MG63 (cell line): ENCODE measurements at places on chromosomes 5 and 9. TPM values are rescaled to one million over a fixed set of nuclear protein-coding genes. Genes with fewer than 3 reads are reported as not detected.

PAXX gene
- 27.5 and 63.0 TPM in 2 replicates for total RNA-seq

LCN15 gene
- not detected in 2 replicates for total RNA-seq

DNA sequence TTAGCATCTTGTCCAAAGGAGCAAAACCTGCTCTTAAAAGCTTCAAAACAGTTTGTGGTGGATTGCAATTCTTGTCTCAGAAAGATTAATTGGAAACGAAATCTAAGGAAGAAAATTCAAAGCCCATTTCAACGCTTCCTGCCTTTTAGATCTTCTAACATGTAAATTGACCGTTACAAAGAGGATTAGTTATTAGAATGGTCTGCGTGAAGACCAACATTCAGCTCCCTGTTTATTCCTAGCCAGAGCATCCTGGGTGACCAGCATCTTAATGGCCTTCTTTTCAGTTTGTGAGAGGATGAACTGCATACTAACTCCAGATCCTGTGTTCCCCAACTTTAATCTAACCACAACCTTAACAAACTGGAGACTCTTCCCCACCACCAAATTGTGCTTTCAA, 109.9 kb upstream of the SLC1A3 start:
- no peak for DNase-seq

- DNase-seq: no peak
These were observed 11.6 kb upstream of the KIF27 start for GRCh38 chr9:83932851-83933250.

SETD9 gene
- 16.0 and 22.5 TPM in 2 replicates for total RNA-seq

PCDHGA3 gene
- not detected in 2 replicates for total RNA-seq

DNA sequence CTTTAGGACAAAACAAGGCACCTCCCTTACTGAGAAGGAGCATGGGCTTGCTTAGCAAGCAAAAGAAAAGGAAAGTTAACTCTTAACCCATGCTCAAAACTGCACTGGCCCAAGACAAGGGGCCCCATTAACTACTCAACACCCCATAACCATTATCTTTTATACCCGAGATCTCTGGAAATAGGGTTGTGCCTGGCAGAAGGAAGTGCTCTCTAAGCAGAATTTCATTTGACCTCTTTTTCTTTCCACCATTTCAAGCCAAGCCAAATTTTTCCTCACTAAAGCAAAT, 167.2 kb downstream of the RASEF start:
- DNase-seq: no peak

- no peak for DNase-seq
These were observed 13.6 kb downstream of the NAIF1 start for GRCh38 chr9:128053560-128053959.

- no peak for DNase-seq
These were observed 29.5 kb upstream of the ADRB2 start for GRCh38 chr5:148796936-148797335.

DNA sequence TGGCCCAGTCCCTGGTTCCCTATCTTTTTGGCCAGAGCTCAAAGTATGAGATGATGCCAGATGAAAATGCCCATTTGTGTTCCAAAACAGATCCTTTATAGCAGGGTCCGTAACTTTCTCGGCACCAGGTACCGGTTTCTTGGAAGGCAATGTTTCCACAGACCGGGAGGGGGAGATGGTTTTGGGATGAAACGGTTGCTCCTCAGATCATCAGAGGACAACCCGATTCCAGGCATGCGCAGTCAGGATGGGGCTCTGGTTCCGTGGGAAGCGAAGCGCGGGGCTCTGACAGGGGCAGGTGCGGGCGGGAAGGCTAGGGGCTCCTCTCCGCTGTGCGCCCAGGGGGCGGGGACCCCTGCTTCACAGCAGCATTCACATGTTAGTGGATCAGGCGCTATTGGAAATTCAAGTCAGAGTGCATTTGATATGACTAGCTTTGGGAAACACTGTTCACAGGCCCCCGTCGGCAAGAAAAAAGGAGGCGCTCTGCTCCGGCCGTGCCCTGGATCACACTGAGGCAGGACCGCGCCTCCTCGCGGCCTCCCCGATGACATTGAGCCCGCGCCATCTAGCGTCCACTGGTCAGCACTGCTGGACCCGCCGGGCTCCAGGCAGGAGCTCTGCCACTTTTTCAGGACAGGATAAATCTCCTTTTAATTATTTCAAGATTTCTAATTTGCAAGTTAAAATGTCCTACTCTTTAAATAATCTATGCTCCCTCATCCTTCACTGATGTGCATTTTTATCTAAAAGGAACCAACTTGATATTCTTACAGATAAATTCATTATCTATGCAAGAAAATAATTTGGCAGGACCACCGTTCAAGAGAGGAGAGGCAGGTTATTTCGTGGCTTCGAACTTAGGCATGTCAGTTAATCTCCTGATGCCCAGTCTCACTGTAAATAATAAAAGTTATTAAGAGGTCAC, 190.0 kb downstream of the FANCC start:
- peak; percentile 45 for DNase-seq

- no peak for DNase-seq
These were observed 78.7 kb downstream of the ACTL7B start for GRCh38 chr9:108776920-108777639.

DNA sequence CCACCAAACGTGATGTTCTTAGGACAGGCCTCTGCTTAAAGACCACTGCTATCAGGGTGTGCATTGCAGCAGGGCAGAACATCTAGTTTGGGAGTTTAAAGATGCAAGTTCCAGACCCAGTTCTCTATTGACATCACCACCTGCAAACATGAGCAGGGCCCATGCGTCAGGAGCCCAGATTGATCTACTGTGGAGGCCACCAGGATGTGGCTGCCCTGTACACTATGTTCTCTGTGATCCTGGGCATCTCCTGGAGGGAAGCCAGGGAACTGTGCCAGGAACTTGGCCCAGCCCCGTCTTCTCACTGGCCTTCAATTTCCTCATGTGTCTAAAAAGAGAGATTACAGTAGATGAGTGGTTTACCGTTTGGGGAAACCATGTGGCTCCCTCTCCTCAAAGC, 87.1 kb downstream of the PDE6A start:
- peak; percentile 61 for DNase-seq

LCN9 gene
- not detected in 2 replicates for total RNA-seq

DNA sequence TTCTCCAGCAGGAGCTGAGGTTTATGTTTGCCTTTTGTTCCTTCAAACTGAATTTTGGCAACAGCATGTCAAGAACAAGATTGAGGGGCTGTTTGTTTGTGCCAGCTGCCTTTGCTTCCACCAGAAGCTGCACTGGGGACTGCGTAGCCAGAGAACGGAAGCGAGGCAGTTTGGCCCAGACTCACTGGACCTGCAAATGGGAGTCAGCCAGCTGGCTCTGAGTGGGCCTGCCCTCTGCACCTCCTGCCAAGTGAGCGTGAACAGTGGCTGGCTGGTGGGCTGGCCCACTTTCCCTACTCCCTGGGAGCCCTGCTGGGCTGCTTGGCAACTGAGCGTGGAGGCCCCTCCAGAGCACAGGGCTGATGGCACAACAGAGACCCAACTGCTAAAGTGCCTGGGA, 111.6 kb downstream of the GALNT10 start:
- DNase-seq: peak; percentile 73

DNA sequence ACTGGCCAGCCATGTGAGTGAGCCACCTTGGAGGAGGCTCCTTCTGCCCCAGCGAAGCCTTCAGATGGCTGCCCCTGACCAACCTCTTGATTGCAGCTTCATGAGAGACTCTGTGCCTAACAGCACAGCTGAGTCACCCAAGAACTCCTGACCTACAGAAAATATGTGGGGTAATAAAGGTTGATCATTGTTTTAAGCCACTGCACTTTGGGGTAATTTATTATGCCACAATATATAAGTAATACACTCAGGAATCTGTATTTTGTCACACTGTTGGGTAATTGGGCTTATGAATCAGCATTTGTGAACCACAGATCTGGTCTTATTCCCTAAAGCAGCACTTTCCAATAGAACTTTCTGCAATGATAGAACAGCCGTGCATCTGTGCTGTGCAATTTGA, 24.4 kb upstream of the VDAC1 start:
- peak; percentile 79 for DNase-seq

APBA1 gene
- under 0.01 TPM in 1 of 2 replicates, not detected in the other for total RNA-seq

DNA sequence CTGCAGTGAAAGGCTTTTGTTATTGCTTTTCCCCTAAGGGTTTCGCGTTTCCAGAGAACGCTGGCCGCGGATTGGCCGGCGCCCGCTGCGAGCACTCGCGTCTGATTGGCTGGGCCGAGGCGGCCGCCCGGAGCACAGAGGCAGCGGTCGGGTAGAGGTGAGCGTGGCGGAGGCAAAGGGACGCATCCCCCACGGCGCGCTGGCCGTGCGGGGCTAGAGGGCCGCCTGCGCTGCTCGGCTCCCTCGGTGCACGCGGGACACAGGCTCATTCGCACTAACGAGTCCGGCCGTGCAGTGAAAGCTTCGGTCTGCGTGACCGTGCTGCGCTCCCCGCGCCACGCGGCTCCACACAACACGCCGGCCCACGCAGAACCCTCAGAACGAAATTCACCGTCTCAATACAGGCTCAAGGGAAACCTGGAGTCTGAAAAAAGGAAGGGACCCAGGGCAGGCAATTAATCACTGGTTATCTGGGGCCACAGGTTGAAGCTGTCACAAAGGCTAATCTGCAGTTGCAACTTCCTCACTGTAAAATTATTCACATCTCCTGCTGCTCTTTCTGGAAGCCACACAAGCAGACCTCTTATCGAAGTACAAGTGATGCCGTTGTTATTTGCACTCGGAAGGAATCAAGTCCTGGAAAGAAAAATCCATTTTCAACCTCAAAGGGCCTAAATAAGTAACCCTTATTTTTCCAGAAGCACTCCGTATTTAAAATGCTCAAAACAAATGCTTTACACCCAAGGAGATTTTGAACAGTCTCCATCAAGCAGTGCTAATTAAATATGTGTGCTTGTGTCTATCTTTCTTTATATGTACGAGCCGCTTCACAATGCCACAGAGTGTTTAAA, 94.6 kb downstream of the ZNF608 start:
- DNase-seq: peak; percentile 90

ARL14EPL gene
- not detected in 2 replicates for total RNA-seq

PRXL2C gene
- total RNA-seq: 15.6 and 20.3 TPM in 2 replicates

DNA sequence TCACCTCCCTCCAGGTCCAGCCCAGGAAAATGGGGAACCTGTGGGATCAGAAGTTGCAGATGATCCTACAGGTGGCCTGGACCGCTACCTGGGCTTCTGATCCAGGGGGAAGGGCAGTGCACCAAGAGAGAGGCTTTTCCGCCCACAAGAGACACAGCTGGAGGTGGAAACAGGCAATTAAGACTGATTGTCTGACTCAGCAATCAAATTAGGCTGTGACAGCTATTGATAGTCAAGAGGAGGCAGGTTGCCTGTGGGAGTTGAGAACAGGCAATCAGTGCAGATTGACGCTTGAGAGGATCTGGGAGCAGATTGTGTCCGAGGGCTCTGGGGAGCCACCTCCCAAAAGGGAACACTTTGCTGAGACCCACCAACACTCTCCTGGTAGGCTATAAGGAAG, 71.1 kb upstream of the SLC44A1 start:
- DNase-seq: no peak

DNA sequence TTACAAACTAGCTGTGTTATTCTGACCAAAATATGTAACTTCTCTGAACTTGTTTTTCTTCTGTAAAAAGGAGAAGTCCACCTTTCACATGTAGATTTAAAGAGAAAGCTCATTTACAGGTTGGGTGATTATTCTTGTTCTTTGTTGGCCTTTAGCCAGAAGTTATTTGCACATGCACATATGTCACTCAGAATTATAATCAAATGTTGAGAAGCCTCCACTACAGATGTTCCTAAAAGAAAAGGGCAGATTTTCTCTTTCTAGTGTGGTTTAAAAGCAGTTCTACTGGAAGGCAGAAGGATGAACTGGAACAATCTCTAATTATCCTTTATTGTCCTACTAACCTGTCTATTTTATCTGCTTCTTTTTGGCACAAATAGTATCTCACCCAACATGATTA, 209.8 kb upstream of the ELAVL2 start:
- no peak for DNase-seq

DNA sequence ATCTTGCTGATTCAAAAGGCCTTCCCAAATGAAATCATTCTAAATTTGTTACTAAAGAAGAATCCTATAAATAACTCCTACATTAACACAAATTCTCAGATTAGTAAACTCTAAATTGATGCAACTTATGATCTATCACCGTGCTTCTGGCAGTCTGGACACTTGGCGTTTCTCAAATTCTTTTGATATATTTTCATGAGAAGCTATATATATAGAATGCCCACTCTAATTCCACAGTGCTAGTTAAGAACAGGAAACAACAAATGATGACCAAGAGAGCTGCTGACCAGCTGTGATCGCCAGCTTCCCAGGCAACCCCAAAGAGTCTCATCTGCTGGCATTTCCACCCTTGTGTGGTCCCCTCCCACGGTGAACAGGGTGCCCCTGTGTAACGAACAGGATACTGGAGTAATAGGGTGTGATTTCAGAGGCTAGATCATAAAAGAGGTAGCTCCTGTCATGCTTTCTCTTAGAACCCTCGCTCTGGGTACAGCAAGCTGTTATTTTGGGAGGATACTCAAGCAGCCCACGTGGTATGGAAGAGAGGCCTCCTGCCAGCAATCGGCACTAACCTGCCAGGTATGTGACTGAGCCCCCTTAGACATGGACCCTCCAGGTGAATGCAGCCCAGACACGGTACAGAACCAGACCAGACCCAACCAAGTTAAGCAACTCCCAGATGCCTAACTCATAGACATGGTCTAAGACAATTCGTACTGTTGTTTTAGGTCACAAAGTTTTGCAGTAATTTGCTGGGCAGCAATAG, 64.7 kb downstream of the CDC14B start:
- DNase-seq: peak; percentile 62

GRCh38 chr5:75951158-75951557, 132.0 kb upstream of the SV2C start:
- no peak for DNase-seq

WDR31 gene
- 1.6 and 2.5 TPM in 2 replicates for total RNA-seq

DNA sequence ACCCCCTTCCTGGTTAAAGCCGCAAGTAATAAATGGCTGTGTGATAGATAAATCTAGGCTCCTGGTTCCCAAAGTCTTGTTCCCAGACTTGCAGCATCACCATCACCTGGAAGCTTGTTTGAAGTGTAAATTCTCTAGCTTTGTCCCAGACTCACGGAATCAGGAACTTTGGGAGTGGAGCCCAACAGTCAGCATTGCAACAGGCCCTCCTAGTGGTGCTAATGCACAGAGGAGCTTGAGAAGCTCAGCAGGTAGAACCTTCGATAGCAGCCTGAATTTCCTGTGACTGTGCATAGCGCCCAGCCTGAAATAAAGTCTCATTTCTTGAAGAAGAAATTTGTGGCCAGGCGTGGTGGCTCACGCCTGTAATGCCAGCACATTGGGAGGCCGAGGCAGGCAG, 30.3 kb upstream of the MELK start:
- DNase-seq: no peak

SPACA9 gene
- 2.4 and 7.0 TPM in 2 replicates for total RNA-seq

TOMM5 gene
- total RNA-seq: 101 and 179 TPM in 2 replicates

DNA sequence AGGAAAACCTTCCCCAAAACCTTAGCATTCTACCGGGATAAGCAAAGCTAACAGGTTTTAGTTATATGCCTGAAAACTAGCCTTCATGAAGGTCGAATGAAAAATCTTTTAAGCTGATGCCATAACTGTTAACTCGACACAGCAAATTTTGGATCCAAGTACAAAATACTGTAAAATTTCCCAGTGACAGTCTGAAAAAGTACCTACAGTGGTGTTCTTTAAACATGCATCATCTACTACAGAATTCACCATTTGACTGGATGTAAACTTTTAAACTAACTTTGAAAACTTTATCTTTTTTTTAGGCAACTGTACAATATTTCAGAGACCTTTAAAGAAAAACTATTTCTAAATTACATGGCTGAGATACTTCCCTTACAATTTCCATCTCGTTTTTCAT, 791 bp downstream of the RAPGEF6 start:
- no peak for DNase-seq

GRCh38 chr5:83488821-83489220, 17.3 kb downstream of the VCAN start:
- DNase-seq: no peak

PCDHB4 gene
- total RNA-seq: not detected in 2 replicates
